ENCODE measurements at places on chromosomes 6 and 20.

DNA sequence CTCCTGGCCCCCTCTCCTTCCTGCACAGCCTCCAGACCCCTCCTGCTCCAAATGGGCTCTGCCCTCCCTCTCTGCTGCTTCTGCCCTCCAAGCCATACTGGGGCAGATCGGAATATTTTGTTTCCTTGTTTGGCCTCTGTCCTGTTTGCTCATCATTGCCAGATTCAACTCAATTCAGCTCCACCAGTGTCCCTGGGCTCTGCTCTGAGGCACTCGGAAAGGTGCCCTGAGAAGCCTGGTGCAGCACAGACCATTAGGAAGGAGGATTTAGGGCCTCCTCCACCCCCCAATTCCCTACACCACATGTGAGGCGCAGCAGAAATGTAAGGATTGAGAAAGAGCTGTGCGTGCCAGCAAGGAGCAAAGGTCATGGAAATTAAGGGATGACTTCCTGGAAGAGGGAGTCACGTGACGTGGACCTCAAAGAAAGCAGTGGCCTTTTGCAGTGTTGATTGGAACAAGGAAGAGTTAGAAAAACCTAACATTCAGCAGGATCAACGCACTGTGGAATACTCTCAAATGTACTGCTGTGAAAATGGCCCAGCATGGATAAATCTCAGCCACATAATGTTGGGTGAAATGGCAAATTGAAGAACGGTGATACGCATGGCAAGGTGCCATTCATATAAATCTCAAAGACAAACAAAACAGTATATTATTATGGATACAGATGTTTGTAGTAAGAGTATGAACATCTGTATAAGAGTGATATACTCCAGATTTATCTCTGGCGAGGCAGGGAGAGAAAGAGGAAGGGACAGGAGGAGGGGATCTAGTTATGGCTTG lies 229.5 kb upstream of the RNF24 start:
- no peak for DNase-seq

DNA sequence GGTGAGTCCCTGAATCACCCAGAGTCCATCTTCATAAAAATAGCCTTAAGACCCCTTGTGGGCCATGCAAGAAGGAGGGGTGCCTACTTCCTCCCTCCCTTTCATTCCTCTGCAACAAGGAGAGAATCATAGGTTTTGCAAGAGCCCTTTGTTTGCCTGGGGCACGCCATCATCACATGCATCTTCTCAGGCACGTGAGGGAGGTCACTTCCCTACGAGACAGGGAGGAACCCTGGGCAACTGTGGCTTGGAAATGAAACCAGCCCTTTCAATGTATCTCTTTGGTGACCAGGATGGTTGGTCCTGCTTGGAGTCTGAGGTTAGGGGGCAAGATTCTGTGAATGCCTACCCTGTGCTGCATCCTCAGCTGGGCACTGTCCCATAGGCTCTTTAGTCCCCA lies 194.8 kb downstream of the MAFB start:
- peak; percentile 82 for DNase-seq

- no peak for DNase-seq
These were observed 159.1 kb upstream of the PDE7B start for GRCh38 chr6:135692426-135692825.

DNA sequence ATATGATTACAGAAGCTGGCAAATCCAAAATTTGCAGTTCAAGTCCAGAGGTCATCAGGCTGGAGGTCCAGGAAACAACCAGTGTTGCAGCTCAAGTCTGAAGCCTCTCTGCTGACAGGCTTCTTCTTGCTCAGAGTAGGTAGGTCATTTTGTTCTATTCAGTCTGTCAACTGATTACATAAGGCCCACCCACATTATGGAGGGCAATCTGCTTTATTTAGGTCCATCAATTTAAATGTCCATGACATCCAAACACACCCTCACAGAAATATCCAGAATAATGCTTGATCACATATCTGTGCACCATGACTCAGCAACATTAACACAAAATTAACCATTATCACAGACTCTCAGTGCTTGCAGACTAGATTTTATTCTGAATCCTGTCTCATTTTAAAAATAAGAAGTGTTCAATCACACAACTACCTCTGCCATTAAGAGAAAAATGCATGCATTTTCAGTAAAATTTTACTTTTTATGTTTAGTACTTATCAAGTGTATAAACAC lies 759.2 kb upstream of the ADGRB3 start:
- DNase-seq = no peak

GRCh38 chr6:42688281-42688680 lies 34.1 kb downstream of the PRPH2 start:
- DNase-seq = no peak

- DNase-seq = peak; percentile 47
These were observed 95.7 kb upstream of the JARID2 start for GRCh38 chr6:15150207-15150606.

DNA sequence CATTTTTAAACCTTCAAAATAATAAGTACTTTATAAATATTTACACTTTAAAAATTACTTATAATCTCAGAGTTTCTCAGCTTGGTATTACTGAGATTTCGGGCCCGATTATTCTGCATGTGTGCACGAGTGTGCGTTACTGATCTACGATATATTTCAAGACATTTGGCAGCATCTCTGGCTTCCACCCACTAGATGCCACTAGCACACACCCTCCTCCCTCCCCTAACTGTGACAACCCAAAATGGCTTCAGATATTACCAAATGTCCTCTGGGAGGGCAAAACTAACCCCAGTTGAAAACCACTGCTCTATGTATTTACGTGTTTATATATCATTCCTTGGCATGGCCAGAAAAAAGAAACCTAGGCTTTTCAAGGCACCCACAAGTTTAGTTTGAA lies 95.9 kb downstream of the FYN start:
- no peak for DNase-seq

DNA sequence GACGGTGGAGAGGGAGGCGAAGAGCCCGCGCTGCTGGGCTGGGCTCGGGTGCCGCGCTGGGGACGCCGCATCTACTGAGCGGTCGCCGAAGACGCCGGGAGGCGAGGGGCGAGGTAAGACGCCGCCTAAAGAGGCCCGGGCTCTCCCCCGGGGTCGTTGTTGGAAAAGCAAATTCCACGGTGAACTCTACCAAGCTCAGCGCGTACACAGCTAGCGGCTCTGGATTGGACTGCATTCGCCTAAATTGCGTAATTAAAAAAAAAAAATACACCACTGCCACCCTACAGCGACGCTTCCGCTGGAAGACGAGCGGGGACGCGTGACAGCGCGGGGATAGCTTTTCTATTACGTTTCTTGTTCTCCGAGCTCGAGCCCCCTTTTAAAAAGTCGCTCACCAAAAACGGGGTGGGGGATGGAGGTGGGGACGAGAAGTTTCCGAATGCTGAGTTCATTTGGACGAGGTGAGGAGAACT lies 92.0 kb upstream of the PRDM1 start:
- DNase-seq = peak; percentile 82

DNA sequence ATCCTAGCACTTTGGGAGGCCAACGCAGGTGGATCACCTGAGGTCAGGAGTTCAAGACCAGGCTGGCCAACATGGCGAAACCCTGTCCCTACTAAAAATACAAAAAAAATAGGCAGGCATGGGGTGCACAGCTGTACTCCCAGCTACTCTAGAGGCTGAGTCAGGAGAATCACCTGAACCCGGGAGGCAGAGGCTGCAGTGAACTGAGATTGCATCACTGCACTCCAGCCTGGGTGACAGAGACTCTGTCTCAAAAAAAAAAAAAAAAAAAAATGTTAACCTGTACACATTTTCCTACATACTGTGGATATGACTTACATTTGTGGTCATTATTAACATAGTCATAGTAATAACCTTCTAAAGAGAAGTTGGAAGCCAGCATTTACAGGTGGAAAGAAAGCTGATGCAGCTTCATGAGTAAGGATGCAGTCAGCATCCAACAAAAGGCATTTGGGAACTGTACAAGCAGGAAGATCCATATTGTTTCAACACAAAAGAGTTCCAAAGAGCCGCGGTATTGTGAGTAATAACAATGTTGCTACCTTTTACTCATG lies 186.2 kb downstream of the GPX5 start:
- no peak for DNase-seq

DNA sequence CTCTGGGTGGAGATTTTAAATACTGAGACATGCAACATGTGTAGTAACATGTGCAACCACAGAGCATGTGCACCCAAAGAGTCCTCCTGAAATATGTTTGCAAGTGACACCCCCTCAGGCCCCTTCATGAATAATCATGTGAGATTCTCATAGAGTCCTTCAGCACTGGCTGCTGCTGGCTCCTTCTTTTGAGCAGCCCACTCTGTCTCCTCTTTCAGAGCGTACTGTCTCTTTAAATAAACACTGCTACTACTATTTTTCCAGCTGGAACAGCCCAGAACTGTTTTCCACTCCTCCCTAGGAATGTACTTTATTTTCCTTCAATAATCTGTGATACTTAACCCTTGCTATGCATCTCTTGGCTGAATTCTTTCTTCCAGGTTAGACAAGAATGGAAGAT lies 42.0 kb downstream of the HLA-DRB5 start:
- DNase-seq = no peak

GRCh38 chr6:25309886-25310285 lies 30.7 kb downstream of the CARMIL1 start:
- DNase-seq = no peak

GRCh38 chr20:59161721-59162120 lies 1.9 kb upstream of the ZNF831 start:
- no peak for DNase-seq

- no peak for DNase-seq
These were observed 450.9 kb downstream of the GJA1 start for GRCh38 chr6:121886223-121886830.

- no peak for DNase-seq
These were observed 54.9 kb downstream of the BCAS1 start for GRCh38 chr20:54015496-54015895.

DNA sequence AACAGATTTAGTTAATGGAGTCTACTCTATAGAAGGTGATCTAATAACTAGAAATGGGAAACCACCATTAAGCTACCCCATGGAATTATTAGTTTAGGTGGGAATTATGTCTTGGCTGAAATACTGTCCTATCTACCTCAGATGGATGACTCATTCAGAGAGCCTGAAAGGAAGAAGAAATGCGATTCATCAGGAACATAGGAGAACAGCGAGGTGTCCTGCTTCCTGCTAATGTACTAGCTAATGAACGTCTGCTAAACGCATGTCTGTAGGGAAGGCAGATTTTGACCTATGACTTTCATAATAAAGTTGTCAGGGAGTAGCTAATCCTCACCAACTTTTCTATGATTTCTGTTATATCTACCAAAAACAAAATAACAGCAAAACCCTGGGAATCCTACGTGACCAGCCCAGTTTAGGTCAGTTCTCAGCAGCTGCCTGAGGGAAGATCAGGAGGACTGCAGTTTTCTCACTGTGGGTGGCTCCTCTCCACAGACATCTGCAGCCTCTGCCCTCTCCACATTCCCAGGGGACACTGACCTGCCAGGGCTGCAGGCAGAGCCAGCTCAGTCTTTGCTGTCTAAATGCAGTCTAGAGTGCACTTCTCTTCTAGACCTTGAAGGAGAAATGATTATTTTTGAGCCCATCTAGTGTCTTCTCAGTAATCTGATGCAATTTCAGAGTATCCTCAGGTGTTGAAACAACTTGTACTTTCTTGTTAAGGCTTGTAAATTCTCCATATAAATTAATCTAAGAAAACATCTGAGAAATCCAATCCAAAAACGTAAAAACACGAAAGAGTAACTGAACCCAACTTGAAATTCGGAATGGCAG lies 18.1 kb upstream of the SFT2D1 start:
- no peak for DNase-seq

- peak; percentile 2 for DNase-seq
These were observed 627.5 kb downstream of the PRKN start for GRCh38 chr6:162100096-162100495.

- DNase-seq = no peak
These were observed 19.6 kb downstream of the SOBP start for GRCh38 chr6:107509506-107509905.

DNA sequence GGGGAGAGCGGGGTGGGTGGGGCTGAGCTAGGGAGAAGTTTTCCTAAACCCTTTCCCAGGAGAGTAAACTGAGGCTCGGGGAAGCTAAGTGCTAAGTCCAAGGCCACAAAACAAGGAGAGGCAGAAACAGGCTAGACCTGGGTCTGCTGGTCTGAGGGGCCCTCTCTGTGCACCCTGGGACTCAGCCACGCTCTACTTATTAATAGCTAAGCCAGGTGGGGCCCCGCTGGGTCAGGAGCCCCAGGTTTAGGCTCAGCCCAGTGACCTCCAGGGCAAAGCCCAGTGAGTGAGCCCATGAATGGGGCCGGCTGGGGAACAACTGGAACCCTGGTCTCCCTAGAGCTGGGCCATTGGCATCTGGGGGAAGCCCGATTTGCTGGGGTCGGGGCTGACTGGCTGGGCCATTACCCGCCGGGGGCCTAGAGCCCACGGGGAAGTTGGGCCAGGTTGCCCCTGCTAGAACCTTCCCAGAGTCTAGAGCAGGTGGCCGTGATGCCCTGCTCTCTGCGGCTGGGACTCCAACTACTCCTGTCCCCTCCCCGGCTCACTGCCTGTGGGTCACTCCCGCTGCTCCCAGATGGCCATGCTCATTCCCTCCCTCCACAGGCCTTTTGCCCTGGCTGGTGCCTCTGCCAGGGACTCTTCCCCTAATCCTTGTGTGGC lies 24.1 kb upstream of the NOL4L start:
- no peak for DNase-seq

- DNase-seq = no peak
These were observed at the start of gene IMPG1 for GRCh38 chr6:76072562-76072961. Gene IMPG1 (minus strand): TSS chr6:76072662. CDS start chr6:76072488, 174 bp downstream.

DNA sequence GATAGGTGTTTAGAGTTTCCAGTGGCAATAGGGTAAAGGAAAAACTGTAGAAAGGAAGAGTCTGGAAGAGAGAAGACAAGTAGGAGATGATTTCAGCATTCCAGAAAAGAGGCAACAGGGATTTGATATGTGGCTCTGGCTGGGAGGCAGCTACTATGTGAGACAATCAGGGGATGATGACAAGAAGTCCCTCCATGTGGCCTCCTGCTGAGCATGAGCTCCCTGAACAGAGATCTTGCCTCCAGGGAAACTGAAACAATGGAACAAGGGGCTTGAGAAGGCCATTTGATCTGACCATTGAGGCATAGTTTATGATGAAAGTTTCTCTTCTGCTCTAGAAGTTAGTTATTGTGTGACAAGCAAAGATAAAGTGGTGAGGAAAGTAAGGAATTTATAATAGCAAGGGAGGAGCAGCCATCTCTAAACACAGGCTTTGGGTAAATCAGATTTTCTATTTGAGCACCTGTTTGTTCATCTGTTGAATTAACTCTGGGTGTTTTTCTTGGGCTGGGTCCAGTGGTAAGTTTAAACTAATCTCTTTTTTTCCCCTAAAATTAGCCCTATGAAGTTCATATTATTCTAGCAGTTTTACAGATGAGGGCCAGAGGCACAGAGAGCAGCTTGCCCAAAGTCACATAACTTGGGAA lies 3.0 kb upstream of the GPX5 start:
- no peak for DNase-seq

DNA sequence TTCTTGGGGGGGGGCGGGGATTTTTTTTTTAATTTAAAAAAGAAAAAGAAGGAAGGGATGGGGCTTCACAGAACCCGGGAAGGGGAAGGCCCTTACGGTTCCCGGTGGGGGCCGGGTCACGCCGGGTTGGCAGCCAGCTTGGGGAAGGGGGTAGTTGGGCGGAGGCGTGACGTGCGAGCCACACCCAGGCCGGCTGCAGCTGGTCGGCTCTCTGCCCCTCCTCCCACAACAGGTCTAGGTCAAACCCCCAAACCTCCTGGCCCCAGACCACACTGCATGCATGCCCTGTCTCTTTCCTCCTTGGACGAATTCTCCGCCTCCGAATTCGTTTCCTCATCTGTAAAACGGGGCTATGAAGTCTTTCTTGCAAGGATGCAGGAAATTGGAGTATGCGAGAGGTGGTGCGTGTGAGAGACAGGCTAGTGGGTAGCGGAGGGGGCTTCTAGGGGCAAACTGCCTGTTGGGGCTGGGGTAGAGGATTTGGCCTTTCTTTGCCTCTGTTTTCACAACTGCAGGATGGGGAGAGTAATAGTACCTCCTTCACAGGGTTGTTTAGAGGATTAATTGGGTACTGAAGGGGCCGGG lies 828 bp downstream of the HCK start:
- DNase-seq = peak; percentile 95
